Effector memory CD8-positive, alpha-beta T cell (primary cell): ENCODE measurements at places on chromosomes 3 and 15.

GRCh38 chr15:94387849-94388441 is 156.6 kb downstream of the MCTP2 start:
- no peak for DNase-seq

GRCh38 chr15:89829161-89829560 is 14.5 kb upstream of the ANPEP start:
- DNase-seq, result no peak

GRCh38 chr15:64343222-64343621 is 12.8 kb downstream of the CSNK1G1 start:
- no peak for DNase-seq

GRCh38 chr15:41878355-41878699 is 15.5 kb downstream of the SPTBN5 start:
- no peak for DNase-seq

DNA sequence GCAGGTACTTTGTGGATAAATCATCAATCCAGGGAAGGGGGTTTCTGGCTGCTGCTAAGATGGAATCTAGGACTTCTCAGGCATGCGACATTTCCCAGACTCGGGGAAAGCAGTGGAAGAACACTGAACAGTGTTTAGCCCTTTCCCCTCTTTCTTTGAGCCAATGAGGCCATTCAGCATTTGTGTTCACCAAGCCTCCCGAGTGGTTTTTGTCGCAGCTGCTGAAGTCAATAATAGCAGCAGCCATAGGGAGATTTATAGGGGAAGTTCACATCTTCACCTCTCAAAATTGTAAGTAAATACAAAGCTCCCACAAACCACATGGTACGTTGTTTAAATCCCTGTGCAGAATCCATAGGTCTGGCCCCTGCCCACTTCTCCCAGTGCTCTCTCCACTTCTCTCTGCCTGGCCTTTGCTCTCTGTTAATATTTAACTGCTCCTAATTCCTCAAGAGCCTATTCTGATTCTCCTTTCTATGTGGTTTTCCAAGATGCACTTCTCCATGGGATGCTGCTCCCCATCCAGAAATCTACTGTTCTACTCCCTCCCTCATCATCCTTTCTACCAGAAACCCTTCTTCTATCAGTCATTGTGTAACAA is 230.7 kb downstream of the SHQ1 start:
- no peak for DNase-seq

- DNase-seq, result no peak
Observed at GRCh38 chr15:27784107-27784506, 315.0 kb downstream of the OCA2 start.

GRCh38 chr3:15099364-15100098 is 583 bp upstream of the RBSN start:
- DNase-seq, result peak; percentile 5

GRCh38 chr15:75065467-75065850 is 42.1 kb downstream of the PPCDC start:
- DNase-seq, result no peak

DNA sequence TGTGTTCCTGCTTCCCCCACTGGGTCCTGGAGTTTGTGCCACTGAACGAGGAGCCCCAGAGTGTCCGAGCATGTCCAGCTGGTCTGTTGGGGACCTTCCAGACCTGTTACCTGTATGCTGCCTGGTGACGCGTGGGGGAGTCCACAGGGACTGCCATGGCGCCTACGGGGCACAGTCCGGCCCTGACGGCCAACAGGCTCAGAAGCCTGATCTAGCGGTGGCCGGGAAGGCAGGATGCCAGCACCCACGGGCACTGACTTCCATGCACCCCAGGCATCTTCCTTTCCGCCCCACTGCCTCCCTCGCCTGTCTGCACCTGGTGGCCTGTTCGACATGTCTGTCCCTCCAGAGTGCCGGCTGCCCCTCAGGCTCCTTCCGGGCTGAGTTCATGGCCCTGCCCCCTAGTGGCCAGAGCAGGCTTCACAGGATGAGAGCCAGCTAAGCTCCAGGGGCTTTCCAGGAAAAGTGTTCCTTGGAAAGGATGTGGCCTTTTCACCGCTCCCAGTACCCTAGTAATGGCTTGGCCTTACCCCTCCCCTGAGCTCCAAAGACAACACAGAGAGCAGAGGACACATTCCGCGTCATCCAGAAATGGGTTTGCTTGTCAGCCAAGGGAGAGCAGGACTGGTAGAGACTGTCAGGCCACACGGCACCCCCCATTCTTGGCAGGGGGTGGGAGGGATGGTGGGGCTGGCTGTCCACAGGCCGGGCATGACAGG is 35.7 kb downstream of the NGRN start:
- DNase-seq, result peak; percentile 55

- no peak for DNase-seq
Observed at GRCh38 chr15:68313501-68314410, 36.2 kb downstream of the FEM1B start.

- no peak for DNase-seq
Observed at GRCh38 chr15:77606142-77607034, 26.3 kb downstream of the LINGO1 start.

DNA sequence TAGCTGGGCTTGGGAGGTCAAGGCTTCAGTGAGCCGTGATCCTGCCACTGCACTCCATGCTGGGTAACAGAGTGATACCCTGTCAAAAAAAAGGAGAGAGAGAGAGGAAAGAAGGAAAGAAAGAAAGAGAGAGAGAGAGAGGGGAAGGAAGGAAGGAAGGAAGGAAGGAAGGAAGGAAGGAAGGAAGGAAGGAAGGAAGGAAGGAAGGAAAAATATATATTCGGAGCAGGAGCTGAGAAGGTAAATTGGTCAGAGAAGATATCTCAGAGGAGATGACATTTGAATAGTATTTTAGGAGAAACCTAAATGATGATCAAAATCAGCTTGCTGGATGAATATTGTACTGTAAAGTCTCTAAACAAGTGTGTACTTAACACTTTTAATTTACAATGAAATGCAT is 633.1 kb downstream of the ZPLD1 start:
- DNase-seq, result no peak

DNA sequence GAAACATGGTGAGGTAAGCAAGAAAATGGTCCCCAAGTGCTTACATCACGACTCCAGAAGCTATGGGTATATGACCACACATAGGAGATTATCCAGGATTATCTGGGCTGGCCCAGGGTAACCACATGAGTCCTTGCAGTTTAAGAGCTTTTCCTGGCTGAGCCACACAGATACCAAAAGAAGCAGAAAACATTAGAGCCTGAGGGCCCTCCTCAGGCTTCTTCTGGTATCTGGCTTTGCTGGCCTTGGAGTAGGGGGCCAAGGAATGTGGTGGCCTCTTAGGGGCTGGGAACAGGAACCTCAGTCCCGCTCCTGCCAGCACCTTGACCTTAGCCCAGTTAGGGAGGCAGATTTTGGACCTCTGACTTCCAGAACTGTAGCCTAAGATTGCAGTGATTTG is 259.1 kb downstream of the KCNMB2 start:
- DNase-seq, result no peak

DNA sequence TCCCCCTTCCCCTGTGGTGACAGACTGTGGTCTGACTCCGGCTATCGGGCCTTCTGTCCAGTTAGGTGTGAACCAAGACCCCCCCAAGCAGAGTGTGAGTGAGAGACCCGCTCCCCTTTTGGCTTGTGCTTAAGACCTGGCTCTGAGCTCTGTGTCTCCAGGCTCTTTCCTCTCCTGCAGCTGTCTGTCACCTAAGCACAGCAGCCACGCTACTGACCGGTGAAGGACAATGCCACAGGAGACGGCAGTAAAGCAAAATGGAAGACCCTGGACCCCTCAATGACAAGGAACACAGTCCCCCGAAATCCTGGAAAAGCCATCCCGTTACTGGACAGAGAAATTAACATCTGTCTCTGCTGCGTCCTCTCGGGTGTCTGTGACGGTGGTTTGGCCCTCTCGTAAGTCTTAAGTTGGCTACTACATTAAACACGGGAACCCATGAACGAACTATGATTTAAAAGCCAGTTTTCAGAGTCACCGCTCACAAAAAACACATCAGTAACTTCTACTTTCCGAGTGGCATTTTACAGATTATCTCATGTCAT is 53.7 kb downstream of the CHSY1 start:
- DNase-seq, result no peak

DNA sequence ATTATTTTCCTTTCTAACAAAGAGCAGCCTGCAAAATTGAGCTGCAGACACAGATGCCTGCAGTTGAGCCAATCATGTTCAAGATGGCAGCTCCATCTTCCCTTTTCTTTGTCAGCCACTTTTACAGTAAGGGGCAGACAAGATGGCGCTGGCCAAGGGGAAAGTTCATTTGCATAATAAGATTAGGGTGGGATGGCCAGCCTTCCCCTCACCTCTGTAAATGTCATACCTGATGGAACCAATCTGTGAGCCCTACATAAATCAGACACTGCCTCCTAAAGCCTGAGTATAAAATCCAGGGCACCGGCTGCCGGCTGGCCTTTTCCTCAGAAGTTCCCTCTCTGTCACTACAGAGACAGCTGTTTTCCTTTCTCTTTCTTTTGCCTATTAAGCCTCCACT is 15.8 kb downstream of the PATL2 start:
- DNase-seq, result no peak

DNA sequence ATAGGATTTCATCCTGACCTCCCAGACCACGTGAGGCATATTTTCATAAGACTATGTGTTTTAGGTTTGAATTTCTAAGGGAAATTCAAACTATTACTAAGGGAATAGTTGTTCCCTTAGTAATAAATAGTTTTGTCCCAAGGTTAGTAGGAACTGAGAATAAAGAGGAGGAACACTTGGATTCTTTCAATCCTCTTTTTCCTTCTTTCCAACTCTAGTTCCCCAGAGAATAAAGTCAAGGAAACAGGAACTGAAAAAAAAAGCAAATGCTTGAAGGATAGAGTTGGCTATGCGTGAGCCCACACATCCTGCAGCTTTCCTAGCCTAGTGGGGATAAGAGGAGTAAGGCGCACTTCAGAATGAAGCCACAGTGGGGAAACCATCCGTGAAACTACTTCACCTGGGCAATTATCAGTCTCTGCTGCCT is 312.1 kb upstream of the TGFBR2 start:
- DNase-seq, result no peak

GRCh38 chr15:32119694-32120330 is 89.5 kb downstream of the CHRNA7 start:
- no peak for DNase-seq

DNA sequence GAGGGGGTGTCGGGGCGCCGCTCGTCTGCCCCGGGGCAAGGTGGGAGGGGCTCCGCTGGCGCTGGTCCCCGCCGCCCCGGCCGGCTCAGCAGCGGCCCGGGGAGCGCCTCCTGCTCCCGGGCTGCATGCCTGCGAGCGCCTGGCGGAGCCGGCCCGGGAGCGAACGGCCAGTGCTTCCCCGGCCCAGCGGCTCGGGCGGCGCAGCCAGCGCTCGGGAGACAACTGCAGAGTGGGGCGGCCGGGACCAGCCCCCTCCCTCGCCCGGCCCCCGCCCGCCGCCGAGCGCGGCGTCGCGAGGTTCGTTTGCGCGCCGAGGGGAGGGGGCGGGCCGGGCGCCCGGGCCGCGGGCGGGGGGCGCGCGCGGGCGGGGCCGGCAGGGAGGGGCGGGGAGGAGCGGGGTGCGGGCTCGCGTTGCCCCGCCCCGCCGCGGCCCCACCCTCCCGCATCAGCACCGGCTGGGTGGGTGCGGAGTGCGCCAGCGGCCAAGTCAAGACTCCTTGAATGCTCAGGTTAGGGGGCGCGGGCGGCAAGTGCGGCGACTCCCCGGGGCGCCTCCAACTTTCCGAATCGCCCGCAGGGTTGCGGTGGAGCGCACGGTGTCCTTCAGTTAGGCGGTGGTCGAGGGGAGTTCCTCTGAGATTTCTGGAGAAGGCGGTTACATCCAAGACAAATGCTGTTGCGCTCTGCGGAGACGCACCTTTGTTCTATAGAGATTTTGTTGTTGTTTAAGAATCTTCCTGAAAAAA is at the start of gene RGMA:
Gene RGMA (minus strand): TSS at position 231 of the 746 bp plus-strand sequence. CDS start 279 bp downstream, outside the sequence.
- no peak for DNase-seq

DNA sequence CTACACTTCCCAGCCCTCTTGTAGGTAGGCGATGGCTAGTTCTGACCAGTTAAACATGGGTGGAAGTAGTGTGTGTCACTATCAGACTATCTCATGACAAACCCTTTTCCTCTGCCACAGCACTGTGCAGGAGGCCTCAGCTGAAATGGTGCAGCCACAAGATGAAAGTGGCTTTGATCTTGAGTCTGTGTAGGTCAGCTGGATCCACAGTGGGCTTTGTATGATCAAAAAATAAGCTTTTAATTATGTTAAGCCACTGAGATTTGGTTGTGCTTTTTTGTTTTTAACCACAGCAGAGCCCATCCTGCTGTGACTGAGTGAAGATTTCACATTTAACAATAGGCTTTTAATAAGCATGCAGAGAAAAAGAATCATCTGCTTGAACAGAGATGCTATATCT is 19.7 kb downstream of the RCN2 start:
- DNase-seq, result no peak

- DNase-seq, result no peak
Observed at GRCh38 chr3:46830801-46831200, 32.4 kb downstream of the MYL3 start.

DNA sequence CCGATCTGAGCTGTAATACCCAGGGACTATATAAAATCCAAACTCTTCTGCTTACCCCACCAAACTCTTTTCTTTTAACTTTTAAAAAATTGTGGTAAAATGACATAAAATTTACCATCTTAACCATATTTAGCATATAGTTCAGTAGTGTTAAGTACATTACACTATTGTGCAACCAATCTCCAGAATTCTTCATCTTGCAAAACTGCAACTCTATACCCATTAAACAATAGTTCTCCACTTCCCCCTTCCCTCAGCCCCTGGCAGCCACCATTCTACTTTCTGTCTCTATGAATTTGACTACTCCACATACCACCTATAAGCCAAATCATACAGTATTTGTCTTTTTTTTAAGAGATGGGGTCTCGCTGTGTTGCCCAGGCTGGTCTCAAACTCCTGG is 38.7 kb downstream of the SENP8 start:
- DNase-seq, result no peak

GRCh38 chr15:70289191-70289955 is 191.7 kb upstream of the TLE3 start:
- DNase-seq, result no peak

DNA sequence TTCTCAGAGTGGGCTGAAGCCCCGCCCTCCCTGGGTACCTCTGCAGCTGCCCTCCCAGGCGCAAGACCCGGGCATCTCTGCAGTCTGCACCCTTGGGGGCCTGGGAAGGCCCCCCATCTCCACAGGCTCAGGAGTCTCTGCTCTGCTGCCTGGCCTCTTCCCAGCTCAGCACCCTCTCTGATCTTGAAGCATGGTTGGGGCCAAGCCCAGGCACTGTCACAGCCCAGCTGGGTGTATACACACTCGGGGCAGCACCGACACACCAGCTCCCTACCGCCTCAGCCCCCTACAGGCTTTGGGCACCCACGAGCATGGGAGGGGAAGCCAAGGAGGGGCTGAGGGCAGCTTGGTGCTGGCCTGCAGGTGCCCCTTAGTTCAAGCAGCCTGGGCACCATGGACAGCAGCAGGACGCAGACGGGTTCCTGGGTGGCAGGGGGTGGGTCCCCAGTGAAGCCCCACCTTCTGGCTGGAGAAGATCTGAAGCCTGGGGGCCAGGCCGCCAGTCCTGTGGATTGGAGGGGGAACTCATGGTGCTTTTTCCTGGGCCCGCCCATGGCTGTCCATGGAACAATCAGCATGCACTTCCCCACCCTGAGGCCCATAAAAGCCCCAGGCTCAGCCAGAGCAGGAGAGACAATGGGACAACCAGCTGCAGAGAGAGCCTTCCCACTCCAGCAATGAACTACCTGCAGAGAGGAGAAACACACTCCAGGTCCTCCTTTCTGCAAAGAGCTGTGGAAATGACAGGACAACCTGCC is 170.6 kb downstream of the TJP1 start:
- no peak for DNase-seq
